H7 (cell line): ENCODE measurements at places on chromosomes 3 and 15.

- DNase-seq: no peak
These were observed 29.1 kb upstream of the RASA2 start for GRCh38 chr3:141457624-141458236.

DNA sequence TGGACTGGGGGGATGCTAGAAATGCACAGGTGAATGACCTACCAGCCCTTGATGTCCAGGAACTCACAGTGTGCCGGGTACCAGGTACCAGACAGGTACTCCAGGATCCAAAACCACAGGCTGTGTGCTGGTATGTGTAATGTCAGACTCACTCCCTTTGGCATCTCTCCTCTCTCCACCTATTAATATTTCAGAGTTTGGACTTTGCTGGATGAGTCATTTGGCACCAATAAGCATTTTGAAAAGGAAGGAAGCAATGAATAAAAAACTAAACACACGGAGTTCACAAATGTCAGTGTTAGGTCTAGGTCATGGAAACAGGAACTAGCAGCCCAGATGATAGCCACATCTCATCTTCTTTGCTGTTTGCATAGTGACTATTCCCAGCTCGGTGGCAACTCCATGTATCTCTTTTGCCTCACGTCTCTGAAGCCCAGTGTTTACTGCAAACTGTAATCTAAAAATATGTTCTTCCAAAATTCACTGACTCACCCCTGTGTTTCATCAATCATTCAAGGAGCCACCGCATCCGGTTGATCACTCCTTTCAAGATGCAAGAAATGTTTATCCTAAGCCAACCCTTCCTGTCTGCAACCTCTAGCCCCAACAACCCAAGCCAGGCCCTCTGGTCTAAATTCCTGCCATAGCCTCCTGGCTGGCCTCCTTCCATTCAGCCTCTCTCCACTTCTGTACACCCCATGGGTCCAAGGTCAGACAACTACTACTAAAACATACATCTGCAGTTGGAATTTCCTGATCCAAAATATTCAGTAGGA is 8.4 kb downstream of the ITGB5 start:
- no peak for DNase-seq

DNA sequence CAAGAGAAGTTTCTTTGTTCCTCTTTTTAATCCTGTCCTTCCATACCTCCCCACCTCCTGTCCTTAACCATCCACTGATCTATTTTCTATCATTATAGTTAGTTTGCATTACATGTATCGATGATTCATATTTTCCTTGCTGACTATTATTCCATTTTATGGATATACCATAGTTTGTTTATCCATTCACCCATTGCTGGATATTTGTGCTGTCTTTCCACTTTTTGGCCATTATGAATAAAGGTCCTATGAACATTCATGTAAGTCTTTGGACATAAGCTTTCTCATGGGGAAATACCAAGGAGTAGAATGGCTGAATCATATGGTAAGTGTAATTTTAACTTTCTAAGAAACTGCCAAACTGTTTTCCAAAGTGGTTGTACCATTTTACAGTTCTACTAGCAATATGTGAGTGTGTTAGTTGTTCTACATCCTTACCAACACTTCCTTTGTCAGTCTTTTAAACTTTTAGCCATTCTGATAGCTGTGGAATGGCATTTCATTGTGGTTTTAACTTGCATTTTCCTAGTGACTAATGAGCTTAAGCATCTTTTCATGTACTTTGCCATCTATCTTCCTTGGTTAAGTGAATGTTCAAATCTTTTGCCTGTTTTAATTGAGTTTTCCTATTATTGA is 11.7 kb downstream of the ATP6V1A start:
- no peak for DNase-seq

DNA sequence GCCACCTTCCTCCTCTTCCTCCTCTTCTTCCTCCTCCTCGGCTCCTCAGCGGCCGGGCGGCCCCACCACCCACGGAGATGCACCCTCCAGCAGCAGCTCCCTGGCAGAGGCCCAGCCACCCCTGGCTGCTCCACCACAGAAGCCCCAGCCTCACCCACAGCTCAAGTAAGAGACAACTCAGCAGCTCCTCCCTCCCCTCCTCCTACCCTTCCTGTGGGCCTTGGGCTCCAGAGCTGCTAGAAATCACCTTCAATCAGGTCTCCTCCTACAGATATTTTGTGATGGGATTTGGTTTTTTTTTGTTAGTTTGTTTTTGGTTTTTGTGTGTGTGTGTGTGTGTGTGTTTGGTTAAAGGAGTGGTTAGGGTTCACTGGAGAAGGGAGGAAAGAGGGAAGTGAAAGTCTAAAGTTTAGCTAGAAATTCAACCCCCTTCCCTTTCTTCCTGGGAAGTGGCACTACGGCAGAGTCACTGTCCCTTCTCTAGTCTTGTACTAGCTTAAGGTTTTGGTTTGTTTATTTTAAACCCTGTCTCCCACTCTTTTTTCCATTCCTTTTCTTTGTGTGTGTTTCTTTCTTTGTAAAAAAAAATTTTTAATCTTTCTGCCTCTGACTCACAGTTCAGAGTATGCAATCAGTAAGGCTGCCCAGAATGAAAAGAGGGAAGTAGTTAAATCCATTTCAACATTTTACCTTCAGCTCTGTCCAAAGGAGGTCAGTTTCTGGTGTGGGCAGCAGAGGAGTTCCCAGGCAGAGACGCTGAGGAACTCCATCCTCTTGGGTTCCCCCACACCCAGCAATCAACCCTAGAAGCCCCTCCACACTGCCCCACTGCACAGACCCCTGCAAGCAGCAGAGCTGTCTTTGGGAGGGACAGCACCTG is 29.0 kb upstream of the TIMP4 start:
- DNase-seq: no peak

DNA sequence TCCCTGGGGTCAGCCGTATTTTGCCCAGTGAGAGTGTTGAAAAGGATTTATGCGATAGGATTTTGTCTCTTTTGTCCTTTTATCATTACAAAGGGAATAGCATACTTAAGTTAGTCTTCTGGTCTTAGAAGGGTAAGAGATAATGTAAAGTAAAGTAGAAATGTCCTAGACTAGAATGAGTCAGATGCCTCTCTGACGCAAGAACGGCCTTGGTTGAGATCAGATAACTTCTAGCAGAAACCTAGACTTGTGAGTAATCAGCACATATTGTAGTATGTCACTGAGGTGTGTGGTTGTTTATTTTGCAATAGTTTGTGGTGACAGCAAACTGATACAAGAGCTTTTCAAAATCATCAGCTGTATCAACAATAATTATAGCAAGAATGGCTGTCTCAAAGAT is 866.1 kb downstream of the NSUN3 start:
- no peak for DNase-seq

GRCh38 chr3:37443363-37444035 is 269.1 kb upstream of the LRRFIP2 start:
- DNase-seq: no peak

- DNase-seq: no peak
These were observed 480.1 kb downstream of the FOXP1 start for GRCh38 chr3:71103430-71103921.

DNA sequence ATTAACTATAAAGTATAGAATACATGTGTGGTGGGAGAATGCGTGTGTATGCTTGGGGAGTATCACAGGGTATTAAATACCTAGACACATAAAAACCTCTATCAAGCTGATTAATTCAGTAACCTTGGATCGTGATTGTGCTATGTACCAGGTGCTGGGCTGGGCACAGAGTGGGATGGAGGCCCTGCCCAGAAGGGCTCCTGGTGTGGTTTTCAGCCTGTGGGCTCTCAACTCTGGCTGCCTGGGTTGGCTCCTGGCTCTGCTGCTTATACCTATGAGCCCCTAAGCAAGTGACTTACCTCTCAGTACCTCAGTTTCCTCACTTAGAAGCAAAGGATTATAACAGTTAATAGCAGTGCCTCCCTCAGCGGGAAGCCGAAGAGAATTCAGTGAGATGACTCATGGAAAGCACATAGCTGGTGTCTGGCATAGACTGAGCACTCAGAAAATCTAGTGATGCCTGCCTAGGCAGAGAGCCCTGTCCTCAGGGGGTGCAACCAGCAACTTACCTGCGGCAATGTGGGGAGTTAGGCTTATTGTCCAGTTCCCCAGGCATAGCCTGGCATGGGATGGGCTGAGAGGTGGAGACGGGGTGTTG is 90.6 kb upstream of the MYZAP start:
- no peak for DNase-seq

DNA sequence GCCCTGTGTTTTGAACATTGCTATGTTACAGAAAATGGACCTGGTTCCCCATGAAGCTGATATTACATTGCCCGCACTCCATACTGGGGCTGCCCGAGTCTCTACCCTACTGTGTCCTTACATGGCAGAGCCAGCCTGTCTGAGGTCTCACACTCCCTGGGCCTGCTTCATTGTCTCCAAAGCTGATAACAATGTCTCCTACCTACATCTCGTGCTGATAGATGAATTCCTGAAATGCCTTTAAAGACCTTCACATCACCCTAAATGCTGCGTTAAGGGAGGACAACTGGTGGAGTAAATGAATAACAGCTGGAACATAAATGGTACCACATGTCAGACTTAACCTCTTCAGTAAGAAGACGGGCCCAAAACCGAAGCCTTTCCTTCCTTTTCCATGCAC is 62.9 kb upstream of the PTX3 start:
- no peak for DNase-seq

DNA sequence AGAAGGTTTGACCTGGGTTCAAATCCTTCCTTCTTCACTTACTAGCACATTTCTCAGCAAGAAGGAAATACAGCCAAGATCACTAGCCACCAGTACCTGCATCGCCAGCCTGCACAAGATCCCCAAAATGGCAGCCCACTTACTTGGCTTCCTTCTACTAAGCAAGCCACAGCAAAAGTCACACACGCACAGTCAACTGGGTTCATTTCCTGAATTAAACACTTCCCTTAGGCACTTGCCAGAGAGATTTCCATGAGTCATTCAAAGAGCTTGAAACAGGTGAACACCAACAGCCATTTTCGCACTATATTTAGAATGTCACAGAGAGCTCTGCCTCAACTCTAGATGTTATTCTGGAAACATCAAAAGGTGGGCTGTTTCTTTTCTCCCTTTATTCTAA is 42.6 kb downstream of the MGLL start:
- no peak for DNase-seq

DNA sequence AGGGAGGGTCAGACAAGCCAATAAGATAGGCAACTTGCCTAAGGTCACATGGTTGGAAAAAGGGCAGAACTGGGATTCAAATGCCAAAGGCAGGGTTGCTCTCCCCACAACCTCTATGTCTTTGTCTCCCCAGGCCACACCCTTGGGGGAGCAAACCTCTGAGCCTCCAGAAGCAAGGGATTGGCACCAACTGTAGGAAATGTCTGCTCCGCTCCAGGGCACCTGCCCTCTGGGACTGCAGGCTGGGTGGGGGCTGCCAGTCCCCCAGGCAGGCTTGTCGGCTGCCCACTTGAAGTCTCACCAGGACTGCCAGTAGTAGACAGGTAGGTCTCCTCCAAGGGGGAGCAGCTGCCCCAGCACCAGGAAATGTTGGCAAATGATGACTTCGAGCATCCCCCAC is 2.0 kb downstream of the FAM3D start:
- DNase-seq: no peak

GRCh38 chr3:82293867-82294266 is 532.4 kb upstream of the GBE1 start:
- DNase-seq: no peak

GRCh38 chr3:52025453-52025852 is 29.8 kb upstream of the RPL29 start:
- no peak for DNase-seq

- DNase-seq: no peak
These were observed 244.4 kb downstream of the EDEM1 start for GRCh38 chr3:5431811-5432378.

DNA sequence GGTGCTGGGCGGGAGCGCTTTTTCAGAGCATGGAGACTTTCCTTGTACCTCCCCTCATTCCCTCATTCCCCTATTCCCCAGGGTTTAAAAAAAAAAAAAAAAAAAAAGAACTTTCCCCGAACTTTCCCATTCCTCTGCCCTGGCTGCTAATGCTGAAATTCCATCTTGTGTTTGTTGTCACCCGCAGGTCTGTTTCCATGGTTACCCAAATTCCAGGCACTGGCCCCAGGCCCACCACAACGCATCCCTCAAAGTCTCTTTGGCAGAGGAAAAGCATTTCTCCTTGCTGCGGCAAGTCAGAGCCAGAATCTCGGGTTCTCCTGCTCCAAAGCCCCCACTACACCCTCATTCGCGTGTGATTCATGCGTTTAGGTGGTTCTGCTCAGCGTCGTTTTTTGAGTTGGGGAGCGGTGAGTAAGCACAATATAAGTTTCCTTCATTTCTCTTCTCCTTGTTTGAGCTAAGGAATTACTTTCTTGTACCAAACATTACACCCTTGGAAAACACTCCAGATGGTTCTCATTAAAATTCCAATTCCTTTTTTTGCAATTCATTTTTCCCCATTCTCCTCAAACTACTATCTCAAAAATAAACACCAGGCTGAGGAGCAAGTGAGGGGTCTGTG is 21.6 kb downstream of the ANAPC13 start:
- peak; percentile 80 for DNase-seq

DNA sequence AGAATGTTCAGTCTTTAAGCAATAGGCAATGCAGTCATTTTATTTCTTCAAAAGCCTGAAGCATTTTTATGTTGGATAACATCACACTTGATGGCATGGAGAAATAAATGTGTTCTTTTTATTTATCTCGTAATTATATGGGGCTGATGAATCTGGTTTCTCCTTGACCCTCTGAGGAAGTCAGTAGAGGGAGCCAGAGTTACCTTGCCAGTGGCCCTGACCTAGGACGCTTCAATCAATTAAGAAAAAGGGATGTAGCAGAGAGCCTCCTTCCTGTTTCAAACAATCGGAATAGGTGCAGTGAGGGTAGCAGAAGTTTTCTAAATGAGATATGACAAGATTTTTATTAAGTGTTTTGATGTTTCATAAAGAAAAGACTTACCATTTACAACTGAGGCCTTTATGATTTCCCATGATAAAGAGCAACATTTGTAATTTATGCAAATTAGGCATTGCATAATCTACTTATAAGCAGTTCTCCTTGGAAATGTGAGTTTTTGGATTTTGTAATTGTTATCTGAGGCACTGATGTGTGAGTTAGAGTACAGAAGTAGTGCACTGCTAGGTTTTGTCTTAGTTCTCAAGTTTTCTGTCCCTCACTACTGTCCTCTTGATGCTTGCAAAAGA is 129.1 kb downstream of the RAP2B start:
- peak; percentile 53 for DNase-seq

DNA sequence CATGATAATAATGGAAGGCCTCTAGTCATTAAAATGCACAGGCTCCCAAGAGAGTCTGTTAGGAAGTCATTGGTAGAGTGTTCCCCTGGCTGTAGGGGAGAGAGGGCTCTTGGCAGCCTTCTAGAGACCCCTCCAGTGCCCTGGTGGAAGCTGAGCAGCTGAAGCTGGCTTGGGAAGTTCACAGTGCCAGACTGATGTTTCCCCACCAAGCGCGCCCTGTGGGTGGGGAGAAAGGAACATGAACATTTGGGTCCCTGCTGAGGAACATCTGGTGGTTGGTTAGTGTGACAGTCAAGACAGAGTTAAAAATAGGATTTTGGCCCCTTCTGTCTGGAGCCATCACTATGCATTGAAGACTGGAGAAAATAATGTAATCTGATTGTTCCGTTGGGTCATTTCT is 37.1 kb upstream of the RGMA start:
- DNase-seq: no peak

GRCh38 chr15:35673093-35673684 is 127.2 kb upstream of the DPH6 start:
- no peak for DNase-seq

GRCh38 chr3:150783920-150784746 is 21.2 kb upstream of the SIAH2 start:
- no peak for DNase-seq
